ENCODE measurements at places on chromosomes 16 and 17.

- no peak for DNase-seq
Observed at GRCh38 chr17:80246726-80247125, 13.9 kb upstream of the RNF213 start.

GRCh38 chr16:4010225-4011158 lies 105.8 kb downstream of the ADCY9 start:
- DNase-seq = no peak

GRCh38 chr17:79623786-79624717 lies 13.2 kb upstream of the RBFOX3 start:
- no peak for DNase-seq

GRCh38 chr16:2771496-2772402 lies 5.3 kb downstream of the ELOB start:
- no peak for DNase-seq

GRCh38 chr17:929586-929985 lies 50.0 kb downstream of the NXN start:
- DNase-seq = no peak

DNA sequence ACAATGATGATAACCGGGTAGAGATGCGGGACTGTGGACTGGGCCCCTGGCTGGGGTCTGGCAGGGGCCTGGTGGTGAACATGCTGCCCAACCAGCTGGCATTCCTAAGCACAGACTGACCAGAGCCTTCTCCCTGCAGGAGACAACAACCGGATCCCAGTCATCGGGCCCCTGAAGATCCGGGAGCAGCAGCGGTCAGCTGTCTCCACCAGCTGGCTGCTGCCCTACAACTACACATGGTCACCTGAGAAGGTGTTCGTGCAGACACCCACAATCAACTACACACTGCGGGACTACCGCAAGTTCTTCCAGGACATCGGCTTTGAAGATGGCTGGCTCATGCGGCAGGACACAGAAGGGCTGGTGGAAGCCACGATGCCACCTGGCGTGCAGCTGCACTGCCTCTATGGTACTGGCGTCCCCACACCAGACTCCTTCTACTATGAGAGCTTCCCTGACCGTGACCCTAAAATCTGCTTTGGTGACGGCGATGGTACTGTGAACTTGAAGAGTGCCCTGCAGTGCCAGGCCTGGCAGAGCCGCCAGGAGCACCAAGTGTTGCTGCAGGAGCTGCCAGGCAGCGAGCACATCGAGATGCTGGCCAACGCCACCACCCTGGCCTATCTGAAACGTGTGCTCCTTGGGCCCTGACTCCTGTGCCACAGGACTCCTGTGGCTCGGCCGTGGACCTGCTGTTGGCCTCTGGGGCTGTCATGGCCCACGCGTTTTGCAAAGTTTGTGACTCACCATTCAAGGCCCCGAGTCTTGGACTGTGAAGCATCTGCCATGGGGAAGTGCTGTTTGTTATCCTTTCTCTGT lies 5.1 kb upstream of the SLC7A6 start:
- DNase-seq = no peak

Data from GM12864 (cell line).